Heart right ventricle (tissue), 16 donors: ENCODE measurements at places on chromosomes 11 and 22. TPM values are rescaled to one million over a fixed set of nuclear protein-coding genes. Genes with fewer than 3 reads are reported as not detected.

DNA sequence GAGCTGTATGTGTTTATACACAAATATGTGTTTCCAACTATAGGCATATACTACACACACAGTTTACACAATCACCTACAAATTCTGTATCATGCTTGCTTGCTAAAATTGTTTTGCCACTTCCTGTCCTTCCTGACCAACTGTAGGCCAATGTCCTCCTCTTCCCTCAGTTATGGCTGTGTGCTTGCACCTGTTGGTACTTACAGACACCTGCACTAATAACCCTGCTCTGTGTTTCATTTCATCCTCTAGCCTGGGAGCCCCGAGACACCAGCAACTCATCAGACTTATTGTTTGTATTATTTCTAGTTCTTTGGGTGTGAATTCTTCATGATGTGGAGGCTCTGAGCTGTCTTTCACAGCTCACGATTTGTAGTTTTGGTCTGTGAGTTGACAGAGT is 1.8 kb upstream of the NCF4 start:
- DNase-seq, result no peak

DNA sequence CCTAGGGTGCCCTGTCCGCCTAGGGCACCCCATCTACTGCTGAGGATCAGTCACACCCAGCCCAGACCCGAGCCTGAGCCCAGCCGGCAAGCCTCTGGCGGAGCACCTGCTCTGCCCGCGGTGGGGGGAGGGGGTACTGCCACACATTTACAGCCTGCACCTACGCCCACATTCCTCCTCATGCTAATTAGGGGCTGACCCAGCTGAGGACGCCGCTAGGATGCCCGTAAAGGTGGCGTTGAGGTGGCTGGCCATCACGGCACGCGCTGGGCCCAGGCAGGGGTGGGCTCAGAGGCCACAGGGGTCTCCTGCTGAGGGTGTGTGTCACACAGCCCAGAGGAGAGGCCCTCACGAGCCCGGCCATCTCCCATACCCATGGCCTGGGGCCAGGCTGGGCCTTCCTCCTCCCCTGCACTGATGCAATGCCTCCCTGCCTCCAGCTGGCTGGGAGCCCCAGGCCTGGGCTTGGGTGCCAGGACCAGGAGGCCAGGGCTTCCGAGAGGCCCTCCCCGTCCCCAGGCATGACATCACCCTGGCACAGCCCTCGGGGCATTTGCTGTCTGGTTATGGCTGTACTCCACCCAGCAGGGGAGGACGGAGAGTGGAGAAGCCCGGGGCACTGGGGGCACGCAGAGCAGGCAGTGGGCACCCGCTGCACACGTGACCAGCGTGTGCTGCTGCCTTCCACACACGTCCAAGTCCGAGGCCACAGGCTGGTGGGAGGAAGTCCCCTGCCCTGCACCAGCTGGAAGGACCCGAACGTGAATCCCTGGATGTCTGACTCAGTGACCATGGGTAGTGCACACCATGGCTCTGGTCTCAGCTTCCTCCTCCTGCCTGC is 12.7 kb downstream of the DUSP8 start:
- peak; percentile 90 for DNase-seq

DNA sequence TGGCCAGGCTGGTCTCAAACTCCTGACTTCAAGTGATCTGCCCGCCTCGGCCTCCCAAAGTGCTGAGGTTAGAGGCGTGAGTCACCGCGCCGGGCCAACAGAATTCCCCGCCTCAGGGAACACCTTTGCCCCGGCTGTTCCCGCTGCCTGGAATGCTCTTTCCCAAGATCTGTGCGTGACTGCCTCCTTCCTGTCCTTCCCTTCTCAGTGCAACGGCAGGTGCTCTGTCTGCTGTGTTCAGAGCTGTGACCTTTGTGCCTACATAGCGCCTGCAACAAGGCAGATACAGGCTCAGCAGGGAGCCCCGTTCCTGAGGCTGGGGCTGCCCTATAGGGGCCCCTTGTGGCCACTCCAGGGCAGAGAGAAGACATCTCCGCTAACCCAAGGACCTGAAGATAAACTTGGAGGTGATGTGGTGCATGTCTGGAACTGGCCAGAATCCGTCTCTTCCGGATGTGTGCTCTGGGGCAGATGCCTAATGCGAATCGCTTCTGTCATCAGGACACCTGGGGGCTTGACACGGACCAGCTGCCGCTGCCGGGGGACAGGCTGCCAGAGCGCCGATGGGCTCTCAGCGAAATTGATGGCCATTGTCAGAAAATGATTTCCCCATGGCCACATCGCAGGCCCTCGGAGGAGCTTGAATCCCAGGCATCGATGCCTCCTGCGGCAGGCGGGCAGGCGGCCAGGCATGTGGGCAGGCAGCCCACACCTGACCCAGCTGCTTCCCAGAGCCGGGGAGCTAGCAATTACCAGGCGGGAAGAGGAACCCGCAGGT is 43.5 kb upstream of the TCF20 start:
- DNase-seq, result peak; percentile 53

Gene PRR33
- 3.8 TPM for total RNA-seq

DNA sequence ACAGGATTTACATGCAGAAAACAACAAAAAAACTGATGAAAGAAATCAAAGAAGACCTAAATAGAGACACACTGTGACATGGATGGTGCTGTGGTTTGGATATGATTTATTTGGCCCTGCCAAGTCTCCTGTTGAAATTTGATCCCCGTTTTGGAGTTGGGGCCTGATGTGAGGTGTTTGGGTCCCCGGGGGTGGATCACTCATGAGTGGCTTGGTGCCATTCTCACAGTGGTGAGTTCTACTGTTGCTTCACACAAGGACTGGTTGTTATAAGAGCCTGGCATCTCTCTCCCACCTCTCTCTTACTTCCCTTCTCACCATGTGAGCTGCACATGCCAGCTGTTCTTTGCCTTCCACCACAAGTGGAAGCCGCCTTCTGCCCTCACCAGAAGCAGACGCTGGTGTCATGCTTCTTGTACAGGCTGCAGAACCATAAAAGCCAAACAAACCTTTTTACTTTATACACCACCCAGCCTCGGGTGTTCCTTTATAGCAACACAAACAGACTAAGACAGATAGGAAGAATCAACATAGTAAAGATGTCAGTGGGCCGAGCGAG is 7.8 kb upstream of the RTL6 start:
- DNase-seq, result no peak

DNA sequence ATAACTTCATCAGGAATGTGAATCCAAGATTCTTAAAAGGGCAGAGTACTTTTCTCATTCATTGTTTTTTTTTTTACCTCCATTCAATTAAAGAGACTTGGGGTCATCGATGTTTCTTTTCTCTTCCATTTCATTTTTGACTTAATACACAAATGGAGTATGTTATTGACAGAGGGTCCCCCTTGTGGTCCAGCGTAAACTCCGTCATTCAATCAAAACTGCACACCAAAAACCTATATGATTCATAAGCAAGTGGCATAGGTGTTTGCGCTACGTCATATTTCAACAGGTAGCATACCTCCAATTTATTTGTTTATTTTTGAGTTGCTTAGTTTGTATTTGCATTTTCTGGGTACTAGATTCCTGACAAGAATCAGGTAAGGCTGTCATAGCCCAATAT is 12.7 kb upstream of the FOLH1 start:
- no peak for DNase-seq

GRCh38 chr11:12213883-12214282 is 103.5 kb downstream of the MICAL2 start:
- DNase-seq, result no peak

- no peak for DNase-seq
Observed at GRCh38 chr11:44658506-44658850, 68.3 kb upstream of the TSPAN18 start.

DNA sequence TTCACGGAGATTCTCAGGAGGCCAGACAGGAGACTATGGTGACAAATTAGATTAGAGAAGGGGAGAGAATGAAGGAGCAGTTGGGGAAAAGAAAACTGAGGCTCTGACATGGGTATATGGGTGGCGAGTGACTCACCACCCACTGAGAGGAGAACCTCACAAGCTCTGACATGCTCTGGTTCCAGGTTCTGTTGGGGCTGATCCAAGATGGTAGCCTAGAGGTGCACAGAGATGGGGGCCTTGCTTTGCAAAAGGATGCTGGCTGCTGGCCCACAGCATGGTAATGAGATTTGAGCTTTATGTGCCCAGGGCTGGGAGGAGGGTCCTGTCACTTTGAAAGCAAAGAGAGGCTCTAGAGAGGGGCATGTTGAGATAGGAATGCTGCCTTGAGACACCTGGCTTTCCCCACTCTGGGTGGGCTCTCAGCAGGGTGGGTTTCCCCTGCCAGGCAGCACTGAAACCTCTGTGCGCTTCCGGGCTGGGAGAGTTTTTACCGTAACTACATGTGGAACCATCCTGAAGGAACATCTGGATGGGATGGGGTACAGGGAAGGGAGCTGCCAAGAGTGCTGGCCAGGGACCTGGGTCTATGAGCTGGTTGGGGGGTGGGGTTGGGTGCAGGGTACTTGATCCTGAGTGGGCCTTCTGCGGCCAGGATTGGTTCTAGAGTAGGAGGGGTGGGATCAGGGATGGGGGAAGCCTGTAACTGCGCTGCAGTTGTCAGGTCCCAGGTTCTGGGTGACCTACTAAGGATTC is 1.2 kb upstream of the GRK2 start:
- no peak for DNase-seq

Gene RFPL2
- not detected for total RNA-seq

Gene ZBTB44
- total RNA-seq, result 39.4 TPM

DNA sequence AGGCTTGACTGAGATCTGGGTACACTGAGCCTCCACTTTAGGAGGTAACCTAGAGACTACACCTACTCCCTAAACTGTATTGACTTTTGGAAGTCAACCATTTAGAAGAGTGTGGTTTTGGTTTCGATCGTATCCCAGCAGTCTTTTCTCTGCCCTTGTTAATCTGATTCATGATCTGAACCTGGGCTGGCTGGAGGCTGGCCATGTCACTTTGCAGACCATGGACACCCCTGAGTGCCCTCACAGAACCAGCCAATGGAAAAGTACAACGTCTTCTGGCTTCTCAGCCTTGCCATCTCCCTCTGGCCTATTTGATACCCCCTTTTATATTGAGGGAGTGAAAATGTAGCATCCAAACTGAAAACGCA is 10.8 kb downstream of the EHF start:
- DNase-seq, result no peak

DNA sequence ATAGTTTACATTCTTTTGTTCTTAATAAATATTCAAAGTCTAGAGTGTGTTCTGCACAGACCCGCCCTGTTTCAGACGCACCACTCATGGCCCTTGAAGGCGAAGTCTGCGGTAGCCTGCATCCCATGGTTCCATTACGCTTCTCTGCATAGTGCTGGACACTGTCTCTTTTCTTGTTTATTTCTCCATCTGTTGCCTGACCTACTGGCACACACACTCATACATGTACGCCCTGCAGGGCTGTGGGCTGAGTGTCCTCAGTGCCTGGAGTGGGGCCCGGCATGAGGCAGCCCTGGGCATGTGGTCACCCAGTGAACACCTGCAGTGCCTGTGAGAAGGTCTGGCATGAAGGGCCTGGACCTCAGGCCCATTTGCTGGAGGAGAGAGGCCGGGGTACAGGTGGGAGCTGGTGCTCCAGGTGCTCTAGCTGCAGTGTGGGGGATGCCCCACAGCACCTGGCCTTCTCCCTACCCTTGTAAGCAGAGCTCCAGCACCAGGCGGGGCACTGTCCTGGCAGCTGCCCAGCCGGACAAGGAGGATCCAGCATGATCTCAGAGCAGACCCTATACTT is 404.1 kb downstream of the TBC1D22A start:
- DNase-seq, result no peak

DNA sequence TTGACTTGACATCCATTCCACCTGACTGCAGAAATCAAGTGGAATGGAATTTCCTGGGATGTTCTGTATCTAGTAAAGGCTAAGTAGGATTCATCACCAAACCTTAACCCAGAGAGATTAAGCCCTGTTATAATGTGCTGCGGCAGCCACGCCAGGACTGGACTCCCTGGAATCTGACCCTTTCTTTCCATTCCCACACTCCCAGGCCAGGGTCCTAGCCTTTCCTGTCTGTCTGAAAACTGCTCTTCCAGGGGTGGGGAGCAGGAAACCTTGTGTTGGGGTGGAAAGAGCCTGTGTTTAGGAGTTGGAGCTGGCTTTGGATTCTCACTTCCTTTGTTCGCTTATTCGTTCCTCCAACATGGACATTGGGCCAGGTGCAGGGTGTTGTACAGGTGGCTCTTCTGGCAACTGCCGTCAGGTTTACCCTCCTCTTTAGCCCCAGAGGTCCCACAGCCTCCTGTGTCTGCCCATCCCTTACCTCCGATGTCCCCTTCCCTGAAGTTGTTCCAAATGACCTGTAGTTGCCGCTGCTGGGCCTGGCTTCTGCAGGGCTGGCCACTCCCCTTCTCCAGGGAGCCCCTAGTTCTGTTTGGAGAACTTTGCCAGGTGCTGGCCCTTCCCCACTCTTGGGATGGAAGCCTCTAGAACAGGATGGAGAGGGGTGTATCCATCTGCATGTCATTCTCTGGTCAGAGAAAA is 20.5 kb upstream of the PARVB start:
- no peak for DNase-seq

- DNase-seq, result peak; percentile 64
Observed at GRCh38 chr22:19723232-19723982, at the start of gene GP1BB. Gene GP1BB (plus strand): TSS chr22:19723539. CDS start chr22:19723570, 31 bp downstream.

DNA sequence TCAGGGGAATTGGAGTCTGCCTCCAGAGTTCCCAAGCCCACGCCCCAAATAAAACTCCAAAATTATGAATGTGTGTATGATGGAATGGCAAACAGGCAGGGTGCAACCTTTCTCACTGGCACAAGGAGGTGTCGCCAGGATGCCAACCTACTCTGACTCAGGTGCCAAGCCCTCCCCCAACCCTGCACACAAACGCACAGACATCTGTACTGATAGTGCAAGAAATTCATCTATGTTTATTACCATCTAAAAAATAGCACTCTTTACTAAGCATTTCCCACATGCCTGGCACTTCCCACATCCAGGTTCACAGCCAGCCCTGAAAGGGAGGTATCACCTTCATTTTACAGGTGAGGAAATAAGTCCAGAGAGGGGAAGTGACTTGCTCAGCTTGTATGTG is 1.2 kb downstream of the PLA2G3 start:
- no peak for DNase-seq

Gene CTSD
- 1,070 TPM for total RNA-seq

DNA sequence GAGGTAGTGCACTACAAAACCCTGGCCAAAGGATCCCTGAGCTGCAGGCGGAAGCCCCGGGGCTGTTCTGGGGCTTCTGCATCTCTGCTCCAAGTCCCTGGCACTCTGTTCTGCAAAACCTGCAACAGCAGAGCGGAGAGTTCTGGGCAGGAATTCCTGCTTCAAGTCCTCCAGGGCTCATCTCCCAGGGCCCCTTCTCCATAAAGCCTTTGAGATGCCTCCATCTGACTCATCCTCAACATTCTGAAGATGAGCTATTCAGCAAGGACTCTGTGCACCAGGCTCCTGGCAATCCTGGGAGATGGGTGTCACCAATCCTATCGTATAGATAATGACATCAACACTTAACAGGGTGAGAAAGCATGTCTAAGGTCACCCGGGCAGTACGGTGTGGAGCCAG is 19.3 kb downstream of the SYN3 start:
- no peak for DNase-seq

GRCh38 chr11:113351068-113351450 is 36.5 kb upstream of the ANKK1 start:
- no peak for DNase-seq
